ENCODE measurements at places on chromosomes 2 and 18.

GRCh38 chr2:240441326-240441992 is 6.0 kb downstream of the GPC1 start:
- no peak for DNase-seq

DNA sequence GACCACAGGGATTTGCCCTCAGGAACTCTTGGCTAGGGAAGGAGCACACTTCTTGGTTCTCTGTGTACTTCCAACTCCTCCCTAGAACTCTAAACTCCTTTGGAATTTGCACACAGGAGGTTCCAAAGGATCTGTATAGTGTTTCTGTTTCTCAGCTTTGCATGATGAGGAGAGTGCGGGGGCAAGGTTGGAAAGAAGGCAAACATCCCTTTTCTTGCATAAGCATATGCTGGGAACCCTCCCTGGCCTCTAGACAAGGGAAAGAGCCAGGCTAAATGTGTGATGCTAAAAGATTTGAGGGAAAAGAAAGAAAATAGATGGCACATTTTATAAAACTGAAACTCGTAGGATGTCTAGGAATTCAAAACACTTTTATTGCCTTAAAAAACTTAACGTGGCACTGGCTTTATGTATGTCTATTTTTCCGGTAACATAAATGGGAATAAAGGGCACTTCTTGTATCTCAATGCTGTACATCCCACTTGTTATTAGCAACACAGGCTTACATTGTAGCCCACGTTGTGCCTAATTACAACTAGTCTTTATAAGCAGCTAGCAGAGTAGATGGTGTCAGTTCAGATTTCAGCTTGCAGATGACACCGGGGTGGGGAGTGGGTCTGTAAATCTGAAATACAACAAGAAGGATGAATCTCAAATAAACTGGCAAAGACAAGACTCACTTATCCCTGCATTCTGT is 165.8 kb downstream of the GPD2 start:
- DNase-seq, result no peak

- no peak for DNase-seq
These were observed 79.2 kb downstream of the ASB1 start for GRCh38 chr2:238505892-238506280.

DNA sequence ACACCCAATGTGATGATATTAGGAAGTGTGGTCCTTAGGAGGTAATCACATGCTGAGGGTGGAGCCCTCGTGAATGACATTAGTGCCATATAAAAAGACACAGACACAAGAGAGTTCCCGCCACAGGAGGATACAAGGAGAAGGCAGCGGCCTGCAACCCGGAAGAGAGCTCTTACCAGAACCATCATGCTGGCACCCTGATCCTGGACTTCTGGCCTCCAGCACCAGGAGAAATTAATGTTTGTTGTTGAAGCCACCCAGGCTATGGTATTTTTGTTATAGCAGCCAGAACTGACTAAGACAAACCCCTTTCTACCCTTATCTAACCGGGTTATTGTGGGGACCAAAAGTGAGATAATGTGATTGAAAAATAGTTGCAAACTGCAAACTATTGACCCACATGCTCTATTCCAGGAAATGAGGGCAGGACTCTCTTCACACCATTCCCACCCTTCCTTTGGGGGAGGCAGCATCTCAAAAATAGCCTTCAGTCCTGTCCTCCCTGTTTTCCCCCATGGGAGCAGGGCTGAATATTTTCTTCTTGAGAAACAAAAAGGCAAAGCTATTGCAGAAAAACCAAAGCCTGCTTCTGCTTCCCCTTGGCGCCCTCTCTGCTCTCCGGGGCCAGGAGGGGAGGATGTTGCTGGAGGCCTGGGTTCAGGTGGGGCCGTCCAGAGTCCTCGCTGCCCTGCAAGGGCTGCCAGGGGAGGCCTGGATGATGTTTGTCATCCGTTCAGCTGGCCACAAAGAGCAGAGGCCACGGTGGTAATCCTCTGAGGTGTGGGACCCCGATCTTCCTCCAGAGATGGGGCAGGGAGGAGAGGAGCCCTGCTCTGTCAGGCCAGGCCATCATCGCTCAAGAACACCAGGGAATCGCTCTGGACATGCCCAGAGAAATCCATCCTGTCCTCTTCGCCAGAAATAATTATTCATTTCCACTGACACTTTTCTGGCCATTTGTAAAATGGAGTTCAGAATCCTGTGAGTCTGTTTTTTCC is 73.8 kb upstream of the HAAO start:
- DNase-seq, result no peak

DNA sequence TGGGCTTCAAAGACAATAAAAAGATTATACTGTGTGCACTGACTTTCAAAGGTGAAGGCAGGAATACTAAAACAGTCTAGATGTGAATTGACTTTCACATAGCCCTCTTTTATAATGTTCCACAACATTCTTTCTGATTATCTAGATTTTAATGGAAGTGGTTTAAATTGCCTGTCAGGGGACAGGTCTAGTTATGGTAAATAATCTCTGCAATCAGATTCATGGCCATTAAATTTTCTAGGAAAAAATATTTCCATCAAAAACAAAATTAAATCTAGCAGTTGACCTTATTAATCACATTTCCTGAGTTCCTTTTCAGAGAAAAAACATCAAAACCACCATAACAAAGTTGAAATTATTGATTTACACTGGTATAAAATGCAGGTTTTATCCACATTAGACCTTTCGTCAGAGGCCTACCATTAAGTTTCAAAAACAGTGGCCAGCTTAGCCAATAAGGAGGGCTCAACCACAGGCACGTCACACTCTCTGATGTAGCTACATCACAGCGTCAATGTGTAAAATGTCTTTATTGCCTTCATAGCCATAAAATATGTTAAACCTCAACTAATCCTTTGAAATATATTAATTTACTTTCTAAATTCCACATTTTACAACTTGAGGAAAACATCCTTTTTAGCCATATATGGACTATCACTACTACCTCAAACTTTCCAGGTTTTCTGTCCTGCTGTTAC is 79.4 kb downstream of the NOL10 start:
- no peak for DNase-seq

GRCh38 chr2:74087696-74088095 is 60.0 kb downstream of the BOLA3 start:
- DNase-seq, result no peak

DNA sequence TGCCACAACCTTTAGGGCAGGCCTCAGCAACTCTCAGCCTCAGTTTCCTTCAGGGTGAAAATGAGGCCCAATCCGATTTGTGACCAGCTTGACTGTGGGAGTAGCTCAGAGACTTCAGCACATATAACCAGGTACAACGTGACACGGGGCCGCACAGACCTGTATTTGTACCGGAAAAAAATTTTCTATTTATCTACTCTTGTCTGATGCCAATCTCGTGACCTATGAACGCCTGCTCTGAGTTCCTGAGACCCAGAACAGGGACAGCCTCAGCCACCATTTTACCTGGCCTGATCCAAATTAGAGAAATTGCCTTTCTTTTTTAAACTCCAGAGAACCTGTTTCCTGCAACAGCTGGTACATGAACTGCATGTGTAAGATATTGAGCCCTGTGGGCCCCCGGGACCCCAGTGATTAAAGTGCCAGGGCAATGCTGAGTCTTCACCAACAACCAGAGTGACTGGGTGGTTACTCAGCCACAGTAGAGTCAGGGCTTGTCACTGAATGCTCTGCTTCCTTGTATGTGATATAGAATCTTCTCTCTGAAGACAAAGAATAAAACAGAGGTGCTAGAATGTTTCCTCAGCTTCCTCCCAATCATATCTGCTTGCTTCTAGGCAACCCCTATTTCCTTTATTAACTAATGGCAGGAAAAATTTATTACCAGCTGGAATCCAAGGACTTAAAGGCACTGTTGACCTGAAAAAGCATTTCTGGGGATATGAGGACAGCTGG is 47.8 kb upstream of the FZD7 start:
- no peak for DNase-seq

DNA sequence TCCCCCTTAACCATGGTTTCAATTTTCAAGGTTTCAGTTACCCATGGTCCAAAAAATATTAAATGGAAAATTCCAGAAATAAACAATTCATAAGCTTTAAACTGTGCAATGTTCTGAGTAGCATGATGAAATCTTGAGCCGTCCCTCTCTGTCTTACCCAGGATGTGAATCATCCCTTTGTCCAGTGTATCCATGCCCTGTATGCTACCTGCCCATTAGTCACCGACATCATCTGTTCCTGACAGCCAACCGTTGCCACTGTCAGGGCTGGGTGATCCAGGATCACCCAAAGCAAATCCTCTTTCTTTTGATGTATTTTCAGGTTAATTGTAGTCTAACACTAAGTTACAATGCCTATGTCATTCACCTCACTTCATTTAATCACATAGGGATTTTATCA is 15.7 kb upstream of the OLA1 start:
- no peak for DNase-seq

DNA sequence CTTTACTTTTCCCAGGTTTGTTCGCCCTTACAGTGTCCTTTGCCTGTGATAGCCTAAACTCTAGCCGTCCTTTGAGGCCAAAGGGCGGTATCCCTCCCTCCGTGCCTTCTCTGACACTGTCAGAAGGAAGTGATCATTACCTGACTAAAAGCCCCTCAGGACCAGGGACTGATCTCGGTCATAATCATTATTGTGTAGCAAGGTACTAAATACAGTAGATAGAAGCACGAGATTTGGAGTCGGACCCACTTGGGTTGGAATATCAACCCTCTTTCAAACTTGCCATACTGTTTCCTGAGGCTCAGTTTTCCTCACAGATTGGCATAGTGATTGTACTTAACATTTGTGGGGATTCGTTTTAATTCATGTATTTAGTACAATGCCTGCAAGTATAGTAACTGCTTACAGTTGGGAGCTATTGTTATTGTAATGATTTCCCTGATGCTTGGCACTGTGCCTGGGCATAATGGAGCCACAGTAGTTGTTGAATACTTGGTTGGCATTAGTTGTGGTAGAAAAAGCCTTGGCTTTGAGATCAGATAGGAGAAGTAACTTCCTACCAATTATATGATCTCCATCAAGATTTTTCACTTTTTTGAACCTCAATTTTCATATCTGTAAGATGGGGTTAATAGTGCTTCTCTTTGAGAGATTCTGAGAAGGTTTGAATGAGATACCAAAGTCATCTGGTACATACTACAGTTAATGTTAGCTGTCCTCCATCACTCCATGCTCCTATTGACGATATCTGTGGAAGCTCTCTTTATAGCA is 836 bp downstream of the STK11IP start:
- no peak for DNase-seq

DNA sequence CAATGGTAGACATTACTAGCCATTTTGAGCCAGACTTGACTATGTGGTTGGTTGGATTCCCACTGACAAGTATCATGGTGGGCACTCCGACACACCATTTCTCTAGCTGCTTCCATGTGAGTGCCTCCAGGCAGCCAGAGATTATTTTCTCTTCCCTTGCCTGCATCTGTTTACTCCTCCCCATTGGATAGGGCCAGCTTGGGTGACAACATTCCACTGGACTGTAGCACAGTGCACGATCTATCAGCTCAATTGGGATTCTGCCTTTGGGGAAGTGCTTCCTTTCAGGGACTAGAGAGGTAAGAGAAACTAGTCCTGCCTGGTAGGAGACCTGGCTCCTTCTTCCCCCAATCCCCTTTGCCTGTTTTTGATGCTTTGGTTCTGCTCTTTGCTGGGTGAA is 49.0 kb upstream of the MAP4K3 start:
- no peak for DNase-seq

- no peak for DNase-seq
These were observed 73.8 kb upstream of the CDCA7 start for GRCh38 chr2:173280853-173281252.

GRCh38 chr2:8416849-8417832 is 264.7 kb upstream of the ID2 start:
- no peak for DNase-seq

- no peak for DNase-seq
These were observed 65.8 kb downstream of the ETAA1 start for GRCh38 chr2:67462738-67463496.

DNA sequence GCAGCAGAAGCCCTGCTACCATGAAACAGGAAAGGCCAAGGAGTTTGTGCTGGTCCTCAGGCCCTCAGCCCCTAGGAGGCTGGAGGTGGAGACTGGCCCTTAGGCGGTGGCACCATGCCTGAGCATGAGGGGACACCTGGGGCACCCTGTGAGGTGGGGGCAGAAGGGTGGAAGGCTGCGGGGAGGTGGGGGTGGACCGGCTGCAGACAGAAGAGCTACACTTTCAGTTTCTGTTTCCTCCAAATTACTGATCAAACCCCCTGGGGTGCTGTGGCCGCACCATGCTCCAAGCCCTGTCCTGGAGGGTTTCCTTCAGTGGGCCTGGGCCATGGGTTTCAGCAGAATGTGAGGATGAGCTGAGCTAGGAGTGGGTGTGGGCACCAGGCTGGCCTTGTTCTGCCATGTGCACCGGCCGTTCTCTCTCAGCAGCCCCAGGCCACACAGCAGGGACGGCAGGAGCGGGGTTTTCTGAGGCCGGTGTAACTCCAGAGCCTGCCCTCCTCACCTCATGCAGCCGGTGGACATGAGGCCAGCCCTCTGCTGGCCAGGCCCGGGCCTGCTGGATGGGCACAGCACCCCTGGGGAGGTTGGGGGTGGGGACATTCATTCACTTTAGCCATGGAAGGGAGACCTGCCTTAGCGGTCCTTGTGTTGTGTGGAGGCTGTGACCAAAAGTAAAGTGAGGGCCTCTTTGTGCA is 51.5 kb downstream of the PLEKHB2 start:
- DNase-seq, result peak; percentile 41

DNA sequence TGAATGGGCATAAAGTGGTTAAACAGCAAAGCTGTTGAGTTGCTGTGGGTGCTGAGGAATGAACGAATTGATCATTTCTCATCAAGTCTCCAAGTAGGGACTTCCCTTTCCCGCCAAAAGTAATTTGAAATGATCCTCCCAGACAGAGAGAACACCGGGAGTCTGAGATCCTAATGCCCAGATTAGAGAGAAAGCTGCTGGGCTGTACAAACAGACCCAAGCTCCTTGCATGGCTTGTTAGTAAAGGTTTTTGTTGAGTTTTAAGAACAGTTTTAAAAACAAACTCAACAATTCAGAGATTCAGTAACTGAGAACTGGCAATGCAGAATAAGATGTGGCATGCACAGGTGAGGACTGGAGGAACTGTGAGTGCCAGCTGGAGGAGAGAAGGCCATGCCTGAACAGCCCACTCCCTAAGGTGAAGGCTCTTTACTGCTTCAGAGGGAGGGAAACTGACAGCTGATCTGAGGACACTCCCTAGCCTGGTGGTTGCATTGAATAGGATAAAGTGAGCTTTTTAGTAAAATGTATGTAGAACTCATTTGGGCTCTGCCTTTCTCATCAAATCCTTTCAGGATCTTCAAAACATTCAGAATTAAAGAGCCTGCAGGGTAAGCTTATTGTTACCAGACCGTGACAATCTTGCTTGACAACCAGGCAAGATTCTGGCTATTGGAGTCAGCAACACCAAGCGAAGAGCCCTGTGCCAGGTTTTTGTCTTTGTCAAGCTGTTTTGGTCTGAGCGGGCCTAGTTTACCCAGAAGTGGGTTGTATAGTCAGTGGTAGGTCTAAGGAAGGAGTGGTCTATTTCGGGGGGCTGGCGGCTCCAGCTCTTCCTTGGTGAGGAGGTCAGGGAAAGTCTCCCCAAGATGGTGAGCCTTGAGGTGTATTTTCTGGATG is 63.2 kb upstream of the IGFBP5 start:
- DNase-seq, result no peak
